ENCODE measurements at places on chromosomes 2 and 18.

GRCh38 chr18:11183637-11184036 lies 34.3 kb upstream of the PIEZO2 start:
- no peak for DNase-seq

- no peak for DNase-seq
Observed at GRCh38 chr2:79887747-79888374, 375.0 kb downstream of the CTNNA2 start.

DNA sequence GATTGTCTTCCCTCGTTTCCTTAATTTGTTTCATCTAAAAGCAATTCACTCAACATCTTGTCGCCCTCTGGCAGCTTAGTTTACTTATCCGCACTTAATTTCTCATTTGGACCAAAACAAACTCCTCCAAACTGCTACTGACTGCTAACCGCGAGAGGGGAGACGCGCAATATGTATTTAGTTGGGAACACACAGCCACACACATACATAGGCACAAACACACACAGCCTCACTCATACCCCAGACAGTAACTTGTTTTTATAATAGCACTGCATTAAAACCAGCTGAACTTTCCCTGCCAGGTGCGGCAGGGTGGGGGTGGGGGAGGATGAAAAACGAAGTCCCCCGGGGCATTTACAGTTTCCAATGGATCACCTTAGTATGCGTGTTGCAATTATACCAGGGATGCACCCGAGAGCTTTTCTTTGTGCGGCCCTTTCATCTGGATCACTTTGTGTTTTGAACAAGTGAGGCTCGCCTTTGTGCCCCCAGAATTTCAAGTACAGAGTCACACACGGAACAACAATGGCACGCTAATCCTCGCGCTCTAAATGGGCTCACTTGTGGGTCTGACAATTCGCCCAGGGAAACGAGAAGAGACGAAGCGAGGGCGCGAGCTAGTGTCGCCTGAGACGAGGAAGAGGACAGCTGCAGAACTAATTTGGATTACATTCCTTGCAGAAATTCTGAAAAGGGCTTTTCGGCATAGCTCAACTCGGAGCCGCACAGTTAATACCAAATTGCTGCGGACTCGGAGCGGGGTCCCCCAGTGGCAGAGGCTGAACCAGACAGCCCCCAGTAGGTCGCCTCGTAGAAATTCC lies 2.4 kb downstream of the ERBB4 start:
- no peak for DNase-seq

DNA sequence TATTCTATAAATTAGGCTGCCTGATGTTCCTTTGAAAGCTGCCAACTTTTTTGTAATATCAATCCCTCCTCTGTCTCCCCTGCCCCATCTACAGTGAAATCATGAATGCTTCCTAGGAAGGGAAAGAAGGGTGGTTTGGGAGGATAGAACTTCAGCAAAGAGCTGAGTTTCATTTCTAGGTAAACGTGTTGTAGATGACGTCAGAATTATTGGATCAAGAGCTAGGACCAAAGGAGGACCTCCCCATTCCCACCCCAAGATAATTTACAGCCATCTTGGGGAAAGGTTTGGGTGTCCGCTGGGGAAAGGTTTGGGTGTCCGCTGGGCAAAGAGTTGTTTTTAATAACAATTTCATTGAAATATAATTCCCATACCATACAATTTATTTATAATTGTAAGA lies 11.2 kb upstream of the ANKRD53 start:
- DNase-seq = no peak

DNA sequence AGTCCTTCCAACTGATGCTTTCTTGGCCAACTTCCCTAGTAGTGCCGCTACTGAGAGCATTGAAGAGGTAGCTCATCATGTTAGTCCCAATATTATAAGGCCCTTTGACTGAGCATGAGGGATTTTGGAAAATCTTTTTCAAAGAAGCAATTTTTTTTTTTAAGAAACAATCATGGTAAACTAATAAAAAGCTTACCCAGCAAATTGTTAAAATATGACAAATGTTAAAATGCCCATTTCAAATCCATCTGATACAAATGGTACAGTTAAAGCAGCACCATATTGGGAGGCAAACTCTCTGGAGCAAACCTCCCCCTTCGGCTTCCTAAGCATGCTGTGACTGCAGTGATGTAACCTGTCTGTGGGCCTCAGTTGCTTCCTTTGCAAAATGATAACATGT lies 135.6 kb downstream of the RTN4 start:
- DNase-seq = no peak

DNA sequence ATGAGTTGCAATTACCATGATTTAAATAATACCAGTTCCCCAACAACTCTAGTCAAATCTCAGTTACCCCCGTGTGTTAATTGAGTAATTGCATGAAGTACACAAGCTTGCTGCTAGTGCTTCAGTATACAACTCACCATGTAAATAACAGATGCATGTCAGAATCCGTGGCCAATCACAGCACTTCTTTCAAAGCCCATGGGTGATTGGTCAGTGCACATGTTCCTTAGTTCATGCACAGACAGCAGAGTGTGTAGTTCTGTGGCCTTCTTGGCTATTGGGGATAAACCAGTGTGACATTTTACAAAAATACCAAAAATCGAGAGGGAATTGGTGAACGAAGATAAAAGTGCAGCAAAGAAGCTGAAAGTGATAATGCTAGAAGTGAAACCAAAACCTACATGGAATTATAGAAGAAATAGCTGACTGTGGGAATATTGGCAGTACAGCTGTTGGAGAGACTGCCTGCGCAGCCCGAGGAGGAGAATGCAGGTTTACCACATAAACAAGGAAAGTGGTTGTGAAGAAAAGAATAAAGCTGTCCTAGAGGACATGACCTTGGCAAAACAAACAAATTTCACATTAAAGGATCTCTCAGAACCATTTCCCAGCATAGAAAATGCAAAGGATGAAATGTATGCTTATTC lies 59.4 kb downstream of the NEDD4L start:
- no peak for DNase-seq

DNA sequence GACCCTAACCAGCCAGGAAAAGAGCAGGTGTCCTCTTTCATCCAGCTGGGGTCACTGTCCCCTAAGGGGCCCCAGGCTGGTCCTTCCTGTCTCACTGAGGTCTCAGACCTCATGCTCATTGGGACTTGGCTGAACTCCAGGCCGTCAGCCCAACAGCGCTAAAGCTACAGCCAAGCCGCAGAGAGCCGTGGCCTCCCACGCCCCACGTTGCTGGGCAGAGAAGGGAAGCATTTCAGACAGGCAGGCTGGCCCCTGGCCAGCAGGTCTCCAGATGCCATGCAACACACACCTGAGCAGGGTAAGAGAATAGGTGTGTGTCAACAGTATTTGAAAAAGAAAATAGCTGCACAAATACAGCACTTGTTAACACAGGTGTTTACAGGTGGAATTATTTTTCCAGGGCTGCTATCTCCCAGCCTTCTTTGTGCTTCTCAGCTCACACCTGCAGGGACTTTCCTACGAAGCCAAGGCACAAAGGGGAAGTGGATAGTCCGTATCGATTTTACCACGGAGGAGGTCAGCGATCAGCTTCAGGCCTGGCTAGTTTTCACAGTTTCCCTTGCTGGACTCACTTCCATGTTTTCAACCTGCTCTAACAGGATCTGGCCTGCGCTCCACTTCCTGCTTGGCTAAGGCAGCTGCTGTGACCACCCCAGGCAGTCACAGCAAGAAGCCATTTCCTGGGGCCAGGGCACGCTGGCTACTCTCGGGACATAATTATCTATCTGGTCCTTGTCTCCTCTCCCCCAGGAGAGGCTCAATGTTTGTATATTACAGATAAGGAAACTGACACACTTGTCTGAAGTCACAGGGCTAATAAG lies 156.1 kb upstream of the ID2 start:
- DNase-seq = no peak

GRCh38 chr2:239966029-239966852 lies 58.9 kb downstream of the NDUFA10 start:
- DNase-seq = no peak

- DNase-seq = no peak
Observed at GRCh38 chr2:200453142-200453852, 56.6 kb downstream of the KCTD18 start.

GRCh38 chr2:46179037-46179621 lies 118.1 kb upstream of the EPAS1 start:
- no peak for DNase-seq

DNA sequence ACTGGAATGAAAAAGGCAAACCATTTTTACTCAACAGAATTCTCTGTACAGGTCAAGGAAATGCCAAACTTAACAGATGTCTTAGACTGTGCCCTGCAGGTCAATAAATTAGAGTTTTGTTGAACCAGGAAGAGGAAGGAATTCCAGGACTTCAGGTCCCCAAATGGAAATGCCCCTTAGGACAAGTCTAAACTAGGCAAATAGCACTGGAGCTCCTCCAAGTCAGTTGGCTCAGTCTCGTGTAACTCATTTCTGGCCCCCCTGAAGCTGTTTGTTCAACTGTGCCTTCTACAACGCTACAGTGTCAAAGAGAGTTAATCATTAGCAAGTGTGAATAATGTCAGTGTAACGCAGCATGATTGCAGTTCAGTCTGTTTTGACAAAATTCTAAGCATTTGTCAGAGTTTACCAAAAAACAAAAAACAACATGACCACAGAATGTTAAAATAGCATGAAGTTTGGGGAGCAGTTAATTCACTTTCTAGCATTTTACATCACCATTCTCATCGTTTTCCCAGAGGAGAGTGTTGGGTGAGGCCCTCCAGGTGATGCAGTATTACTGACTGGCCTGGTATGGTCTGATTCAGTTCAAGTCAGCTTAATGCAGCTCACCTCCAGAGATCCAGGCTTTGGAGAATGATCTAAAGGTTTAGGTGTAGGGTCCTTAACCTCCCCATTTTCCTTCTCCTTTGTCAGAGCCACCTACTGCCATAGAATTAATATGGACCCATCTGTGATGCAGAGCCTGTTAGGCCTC lies 108.1 kb downstream of the AQP4 start:
- DNase-seq = no peak

DNA sequence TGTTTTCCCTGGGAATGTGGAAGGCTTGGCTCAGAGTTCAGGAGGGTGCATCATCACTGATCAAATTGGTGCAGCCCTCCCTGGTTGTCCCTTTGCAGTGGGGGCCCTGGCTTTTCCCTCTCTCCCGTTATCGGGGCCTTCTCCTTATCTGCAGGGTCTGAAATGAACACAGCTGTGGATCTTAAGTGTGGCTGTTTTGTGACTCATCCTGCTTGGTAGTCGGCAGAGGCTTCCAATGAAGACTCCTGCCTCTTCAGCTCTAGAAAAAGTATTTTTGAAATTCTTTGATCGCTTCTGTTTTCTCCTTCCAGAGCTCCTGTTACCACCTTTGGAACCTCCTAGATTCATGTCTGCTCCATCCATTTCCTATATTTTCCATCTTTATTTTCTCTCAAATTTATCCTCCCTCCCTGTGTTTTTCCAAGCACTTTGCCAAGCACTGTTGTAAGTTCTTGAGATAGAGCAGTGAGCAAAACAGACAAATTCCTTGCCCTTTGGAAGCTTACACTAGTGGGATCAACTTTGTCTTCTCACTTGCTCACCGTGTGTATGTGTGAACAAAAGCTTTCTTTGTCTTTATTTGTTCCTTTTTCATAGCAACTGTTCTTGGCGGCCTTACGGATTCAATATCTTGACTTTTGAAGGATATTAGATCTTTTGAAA lies 45.7 kb downstream of the RALB start:
- DNase-seq = no peak

GRCh38 chr2:85648619-85649018 lies 19.4 kb downstream of the SFTPB start:
- DNase-seq = no peak

DNA sequence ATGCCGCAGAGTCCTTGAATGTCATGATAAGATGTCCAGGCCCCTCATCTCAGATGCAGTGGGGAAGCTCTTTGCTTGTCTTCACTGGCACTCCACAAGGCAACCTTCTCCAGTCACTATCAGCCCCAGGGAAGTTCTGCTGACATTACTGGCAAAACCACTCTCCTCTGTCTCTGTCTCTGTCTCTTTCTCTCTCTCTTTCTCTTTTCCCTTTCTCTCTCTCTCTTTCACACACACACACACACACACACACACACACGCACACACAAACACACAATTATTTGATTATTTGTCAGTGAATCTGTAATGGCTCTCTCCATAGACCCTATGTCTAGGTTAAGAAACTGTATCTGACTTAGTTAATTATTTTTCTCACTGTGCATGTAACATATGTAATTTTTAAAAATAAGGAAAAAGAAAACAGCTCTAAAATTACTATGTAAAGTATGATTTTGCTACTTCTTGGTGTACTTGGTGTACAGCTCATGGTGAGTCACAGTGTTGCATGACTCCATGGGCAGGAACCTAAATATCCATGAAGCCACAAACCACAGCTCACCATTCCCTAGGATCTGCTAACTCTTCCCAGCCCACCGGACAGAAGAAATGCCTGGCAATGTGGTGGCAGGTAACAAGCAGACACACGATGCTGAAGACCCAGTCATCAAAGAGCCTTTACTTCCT lies 594.9 kb upstream of the ID2 start:
- DNase-seq = no peak

All from activated CD4-positive, CD25-positive, alpha-beta regulatory T cell (primary cell).